ENCODE measurements at places on chromosomes 4 and X.

GRCh38 chr4:96874657-96875056 is 1034.8 kb downstream of the PDHA2 start:
- ATAC-seq = no peak

DNA sequence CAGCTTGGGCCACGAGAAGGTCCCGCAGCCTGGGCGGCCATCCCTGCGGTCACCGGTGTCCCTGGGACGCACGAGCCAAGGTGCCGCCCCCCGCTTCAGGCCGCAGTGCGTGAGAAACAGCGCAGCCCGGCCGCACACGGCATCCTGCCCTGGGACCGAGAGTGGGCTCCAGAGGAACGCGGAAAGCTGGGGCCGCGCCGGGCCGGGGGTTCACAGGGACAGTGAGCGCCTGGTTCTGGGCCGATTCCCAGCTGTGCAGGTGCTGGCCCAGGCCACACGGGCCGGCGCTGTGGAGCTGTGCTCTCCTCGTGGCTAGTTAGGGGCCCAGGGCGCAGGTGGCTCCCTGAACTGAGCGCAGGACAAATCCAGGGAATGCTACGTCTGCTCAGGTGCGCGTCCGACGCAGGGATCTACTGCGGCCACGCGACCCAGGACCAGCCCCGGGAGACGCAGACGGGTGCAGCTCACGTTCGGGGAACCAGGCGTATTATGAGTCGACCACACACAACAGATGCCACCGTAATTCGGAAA is 25.8 kb upstream of the GTPBP6 start:
- no peak for ATAC-seq

GRCh38 chr4:81650606-81651242 is 179.0 kb upstream of the RASGEF1B start:
- ATAC-seq = no peak

DNA sequence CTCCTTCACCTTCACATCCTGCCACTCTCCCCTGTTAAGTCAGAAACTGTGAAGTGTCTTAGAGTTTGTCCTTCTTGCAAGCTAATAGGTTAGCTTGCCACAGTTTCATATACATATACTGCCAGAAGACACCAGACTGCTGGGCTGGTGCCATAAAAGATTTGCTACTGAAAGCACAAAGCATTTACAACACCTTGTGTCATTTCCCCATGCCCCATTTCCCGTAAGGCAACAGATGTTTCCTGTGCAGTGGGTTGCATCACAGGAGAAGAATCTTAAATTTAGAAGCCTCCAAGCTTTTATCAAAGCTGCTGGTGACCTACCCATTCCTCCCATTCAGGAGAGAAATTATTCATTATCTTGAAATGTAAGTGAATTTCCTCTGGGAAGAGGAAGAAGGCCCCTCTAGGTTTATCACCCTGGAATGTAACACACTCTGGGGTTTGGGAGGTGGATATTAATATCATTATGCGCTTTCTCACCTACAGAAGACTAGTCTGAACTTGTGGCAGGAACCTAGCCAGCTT is 34.5 kb upstream of the RAB33B start:
- peak; percentile 24 for ATAC-seq

Measured in activated T-helper 17 cell treated with anti-CD3 and anti-CD28 coated beads, Interleukin-2, amount 50 U/mL, for 72 hours (primary cell).